AG08396 (cell line): ENCODE measurements at places on chromosomes 7 and 10.

DNA sequence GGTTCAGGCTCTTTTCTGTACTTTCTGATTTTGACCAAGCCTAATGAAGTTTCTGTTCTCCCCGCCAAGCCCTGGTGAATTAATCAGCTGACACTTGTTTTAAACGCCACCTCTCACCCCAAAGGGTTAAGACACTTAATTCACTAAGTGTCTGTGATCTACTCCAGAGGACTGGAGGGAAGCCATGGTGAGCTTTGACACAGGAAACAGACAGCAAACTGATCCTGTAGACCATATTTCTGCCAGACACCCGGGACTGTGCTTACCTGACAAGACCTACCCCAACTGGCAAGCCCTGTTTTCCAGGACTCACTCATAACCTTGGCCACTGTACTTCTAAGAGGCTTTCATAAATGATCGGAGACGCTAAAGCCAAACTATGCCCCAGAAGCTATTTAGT is 126.0 kb downstream of the STRA8 start:
- DNase-seq = no peak

- DNase-seq = no peak
Measured at GRCh38 chr7:14690075-14690474, 212.5 kb downstream of the DGKB start.

GRCh38 chr7:29086545-29086944 is 59.8 kb downstream of the CPVL start:
- DNase-seq = no peak

DNA sequence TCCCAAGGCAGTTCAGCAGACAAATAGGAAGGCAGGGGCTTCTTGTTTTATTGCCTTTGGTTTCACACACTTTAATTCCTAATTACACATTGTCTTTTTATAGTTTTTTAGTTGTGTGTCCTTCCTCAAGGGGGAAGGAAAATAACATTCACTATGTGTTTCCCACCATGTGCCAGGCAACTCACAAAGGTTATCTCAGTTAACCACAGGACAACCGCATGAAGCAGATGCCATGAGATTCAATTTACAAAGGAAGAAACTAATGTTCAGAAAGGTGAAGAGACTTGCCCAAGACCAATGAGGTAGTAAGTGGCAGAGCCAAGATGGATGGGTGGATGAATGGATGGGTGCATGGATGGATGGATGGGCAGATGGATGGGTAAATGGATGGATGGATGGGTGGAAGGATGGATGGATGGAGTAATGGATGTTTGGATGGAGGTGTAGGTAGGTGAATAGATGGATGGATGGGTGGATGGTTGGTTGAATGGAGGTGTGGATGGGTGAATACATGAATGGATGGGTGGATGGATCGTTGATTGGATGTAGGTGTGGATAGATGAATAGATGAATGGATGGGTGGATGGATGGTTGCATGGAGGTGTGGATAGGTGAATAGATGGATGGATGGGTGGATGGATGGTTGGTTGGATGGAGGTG is 77.9 kb downstream of the ARHGAP22 start:
- DNase-seq = no peak

- no peak for DNase-seq
Measured at GRCh38 chr10:79449181-79450146, 4.0 kb upstream of the ZCCHC24 start.
